Body of pancreas (tissue), 4 donors: ENCODE measurements at places on chromosomes 3 and 15.

- no peak overlapping the region for H3K4me3 ChIP-seq
- no peak for DNase-seq
- H3K27ac ChIP-seq = no peak overlapping the region
Observed at GRCh38 chr3:43499256-43499655, 122.6 kb downstream of the ANO10 start.

- H3K4me3 ChIP-seq = no peak overlapping the region
- H3K4me1 ChIP-seq = peaks cover 9% of the 10 kb centered on the region
- H3K27ac ChIP-seq = no peak overlapping the region
- no peaks in the 10 kb centered on the region for H3K36me3 ChIP-seq
Observed at GRCh38 chr3:54127499-54128056, 5.2 kb downstream of the CACNA2D3 start.

- no peak overlapping the region for H3K27ac ChIP-seq
- H3K4me1 ChIP-seq = peaks cover 28% of the 10 kb centered on the region
- no peaks in the 10 kb centered on the region for H3K36me3 ChIP-seq
- no peaks in the 10 kb centered on the region for H3K27me3 ChIP-seq
- H3K4me3 ChIP-seq = no peak overlapping the region
Observed at GRCh38 chr15:98813951-98814350, 165.6 kb downstream of the IGF1R start.

- peaks cover 3% of the 10 kb centered on the region for H3K4me1 ChIP-seq
- H3K27me3 ChIP-seq = no peaks in the 10 kb centered on the region
- no peaks in the 10 kb centered on the region for H3K36me3 ChIP-seq
- H3K4me3 ChIP-seq = no peak overlapping the region
- H3K27ac ChIP-seq = peak overlapping the region; percentile 54
Observed at GRCh38 chr3:13013151-13013561, 60.1 kb downstream of the IQSEC1 start.

GRCh38 chr3:4351164-4351855, 48.1 kb downstream of the SETMAR start:
- no peak for DNase-seq
- no peak overlapping the region for H3K4me3 ChIP-seq
- H3K27ac ChIP-seq = no peak overlapping the region

DNA sequence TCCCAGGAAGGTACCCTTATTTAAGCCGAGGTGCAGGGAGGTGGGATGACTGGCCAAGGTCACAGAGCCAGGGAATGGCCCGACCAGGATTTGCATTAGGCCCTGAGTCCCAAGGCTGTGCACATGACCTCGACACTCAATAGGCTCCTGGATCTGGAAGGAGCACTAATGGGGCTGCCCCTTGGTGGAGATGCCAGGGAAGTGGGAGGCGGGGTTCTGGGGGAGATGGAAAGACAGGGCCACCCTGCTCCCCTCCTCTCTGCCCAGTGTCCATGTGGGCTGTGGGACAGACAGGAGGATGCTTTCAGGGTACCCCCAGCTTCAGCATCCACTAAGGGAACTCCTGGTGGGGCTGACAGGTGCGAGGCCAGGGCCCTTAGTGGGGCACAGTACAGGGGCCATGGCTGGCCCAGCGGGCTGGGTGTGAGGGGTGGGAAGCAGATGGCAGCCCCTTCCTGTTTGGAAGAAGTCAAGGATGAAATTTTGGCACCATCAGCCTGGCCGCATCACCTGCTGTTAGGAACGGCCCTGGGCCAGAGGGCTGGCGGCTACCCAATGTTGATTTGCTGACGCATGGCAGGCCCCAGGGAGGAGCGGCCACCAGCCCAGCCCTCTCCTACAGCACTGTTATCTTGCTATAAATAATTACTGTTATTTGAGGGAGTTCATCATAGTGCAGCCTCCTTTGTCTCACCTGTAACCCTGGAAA, 37.3 kb downstream of the ATP2B2 start:
- H3K27ac ChIP-seq = no peak overlapping the region
- no peaks in the 10 kb centered on the region for H3K36me3 ChIP-seq
- no peaks in the 10 kb centered on the region for H3K27me3 ChIP-seq
- peak; percentile 5 for DNase-seq
